ENCODE measurements at places on chromosomes 13 and 19.

DNA sequence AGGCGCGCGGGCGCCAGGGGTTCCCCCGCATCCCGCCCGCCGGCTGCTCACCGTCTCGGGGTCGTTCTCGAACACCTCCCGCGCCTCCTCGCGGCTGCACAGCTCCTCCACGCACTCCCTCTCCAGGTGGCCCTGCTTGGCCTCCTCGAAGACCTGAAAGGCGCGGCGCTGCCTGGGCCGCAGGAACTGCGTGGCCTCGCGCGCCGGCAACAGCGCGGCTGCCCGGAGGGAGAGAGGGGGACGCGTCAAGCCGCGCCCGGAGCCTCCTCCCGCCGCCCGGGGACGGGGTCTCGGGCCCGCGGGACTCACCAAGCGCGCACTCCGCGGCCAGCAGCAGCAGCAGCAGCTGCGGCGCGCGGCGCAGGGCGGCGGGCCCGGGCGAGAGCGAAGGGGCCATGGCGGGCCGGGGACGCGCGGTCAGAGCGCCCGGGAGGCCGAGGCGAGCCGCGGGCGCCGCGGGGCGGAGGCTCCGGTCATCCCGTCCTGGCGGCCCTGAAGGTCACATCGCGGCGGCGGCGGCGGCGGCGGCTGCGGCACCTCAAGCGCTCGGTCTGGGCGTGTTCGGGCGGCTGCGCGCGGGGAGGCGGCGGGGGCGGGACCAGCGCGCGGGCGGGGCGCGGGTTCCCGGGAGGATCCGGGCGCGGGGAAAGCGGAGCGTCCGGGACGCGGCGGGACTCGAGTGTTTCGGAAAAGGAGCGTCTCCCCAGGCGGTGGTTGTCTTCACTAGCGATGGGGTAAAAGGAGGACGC is at the start of gene GAS6:
Gene GAS6, minus strand, starts transcription at position 553 of the 749 bp plus-strand sequence. Its CDS starts 156 bp downstream, at position 397.
- DNase-seq: peak; percentile 57

DNA sequence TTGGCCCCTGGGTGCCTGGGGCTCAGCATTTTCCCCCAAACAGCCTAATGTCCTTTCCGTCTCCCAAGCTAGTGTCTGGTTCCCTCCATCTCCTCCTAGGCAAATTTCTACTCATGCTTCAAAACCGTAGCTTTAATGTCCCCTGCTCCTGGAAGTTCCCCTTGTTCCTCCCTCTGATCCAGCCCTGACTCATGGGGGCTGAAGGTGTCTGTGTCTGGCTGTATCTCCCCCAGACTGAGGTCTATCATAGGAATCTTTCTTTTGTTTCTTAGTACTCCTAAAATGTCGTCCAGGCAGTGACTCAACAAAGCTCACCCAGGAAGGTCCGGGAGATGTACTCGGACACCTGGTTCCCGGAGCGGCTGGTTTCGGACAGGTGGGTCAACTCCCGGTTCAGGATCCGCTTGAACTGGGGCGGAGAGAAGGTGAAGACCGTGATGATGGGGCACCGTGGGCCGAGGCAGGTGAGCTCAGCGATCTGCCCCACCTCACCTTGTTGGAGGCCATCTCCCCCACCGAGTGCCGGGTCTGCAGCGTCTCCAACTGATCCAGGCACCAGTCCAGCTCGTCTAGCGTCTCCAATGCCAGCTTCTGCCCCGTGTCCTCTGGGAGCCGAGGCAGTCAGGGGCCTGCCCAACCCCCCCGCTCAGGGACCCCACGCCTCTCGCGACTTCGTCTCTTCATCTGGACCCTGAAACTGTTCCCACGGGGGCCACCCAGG is 6.2 kb downstream of the PDE4C start:
- no peak for DNase-seq

- DNase-seq: no peak
These were observed 1.1 kb downstream of the FKBP8 start for GRCh38 chr19:18541992-18542940.

DNA sequence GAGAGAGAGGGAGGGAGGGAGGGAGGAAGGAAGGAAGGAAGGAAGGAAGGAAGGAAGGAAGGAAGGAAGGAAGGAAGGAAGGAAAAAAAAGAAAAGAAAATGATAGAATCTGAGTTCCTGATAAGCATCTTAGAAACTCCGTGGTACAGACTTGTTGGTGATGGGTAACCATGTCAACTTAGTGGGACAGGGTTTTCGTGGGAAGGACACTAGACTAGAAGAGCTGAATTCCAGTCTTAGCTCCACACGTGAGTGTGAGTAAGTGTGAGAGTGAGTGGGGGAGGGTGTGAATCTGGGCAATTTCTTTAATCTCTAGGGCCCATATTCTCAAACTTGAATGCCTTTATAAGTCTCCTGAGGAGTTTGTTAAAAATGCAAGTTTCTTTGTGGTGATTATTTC is 35.0 kb downstream of the PABPC3 start:
- no peak for DNase-seq

- peak; percentile 26 for DNase-seq
These were observed at the start of gene PTGER1 for GRCh38 chr19:14475251-14476073. TSS of gene PTGER1 (minus strand) at chr19:14475354. CDS start at chr19:14474320, 1,034 bp downstream.

Data from muscle of leg (tissue), 16 donors.